HT1080 (cell line): ENCODE measurements at places on chromosomes 1 and 21.

DNA sequence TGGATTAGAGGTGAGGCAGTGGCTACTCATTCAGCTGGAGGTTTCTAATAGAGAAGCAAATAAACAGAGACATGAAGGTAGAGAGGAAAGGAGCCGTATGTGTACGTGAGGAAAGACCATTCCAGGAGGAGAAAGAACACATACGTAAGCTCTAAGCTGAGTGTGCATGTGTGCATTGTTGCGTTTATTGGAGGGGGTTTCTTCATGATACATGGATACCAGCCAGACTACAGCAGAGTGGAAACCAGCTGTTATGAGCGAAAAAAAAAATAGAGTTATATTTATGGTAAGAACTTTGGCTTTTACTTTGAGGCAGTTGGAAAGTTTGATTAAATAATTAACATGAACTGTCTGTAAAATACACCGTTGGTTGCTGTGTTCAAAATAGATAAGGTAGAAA, 173.4 kb upstream of the RGS18 start:
- no peak for DNase-seq

- no peak for DNase-seq
Observed at GRCh38 chr21:37711286-37711829, 204.9 kb downstream of the KCNJ6 start.

GRCh38 chr1:1124786-1125642, 9.1 kb upstream of the C1orf159 start:
- DNase-seq, result no peak

- no peak for DNase-seq
Observed at GRCh38 chr1:96901783-96902363, 180.3 kb downstream of the PTBP2 start.

DNA sequence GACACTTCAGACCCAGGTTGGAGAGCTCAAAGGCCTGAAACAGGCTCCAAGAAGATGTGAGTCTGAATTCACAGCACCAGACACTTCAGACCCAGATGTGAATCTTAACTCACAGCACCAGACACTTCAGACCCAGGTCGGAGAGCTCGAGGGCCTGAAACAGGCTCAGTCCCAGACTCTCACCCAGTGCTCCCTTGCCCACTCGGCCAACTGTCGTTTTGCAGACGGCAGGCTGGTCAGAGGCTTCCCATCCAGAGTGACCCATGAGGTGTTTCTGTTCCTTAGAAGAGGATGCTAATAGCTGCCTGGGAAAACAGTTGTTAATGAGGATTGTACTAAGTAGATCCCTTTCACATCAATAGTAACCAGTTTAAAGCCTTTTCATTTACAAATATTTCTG, 88.4 kb downstream of the ADARB1 start:
- no peak for DNase-seq

DNA sequence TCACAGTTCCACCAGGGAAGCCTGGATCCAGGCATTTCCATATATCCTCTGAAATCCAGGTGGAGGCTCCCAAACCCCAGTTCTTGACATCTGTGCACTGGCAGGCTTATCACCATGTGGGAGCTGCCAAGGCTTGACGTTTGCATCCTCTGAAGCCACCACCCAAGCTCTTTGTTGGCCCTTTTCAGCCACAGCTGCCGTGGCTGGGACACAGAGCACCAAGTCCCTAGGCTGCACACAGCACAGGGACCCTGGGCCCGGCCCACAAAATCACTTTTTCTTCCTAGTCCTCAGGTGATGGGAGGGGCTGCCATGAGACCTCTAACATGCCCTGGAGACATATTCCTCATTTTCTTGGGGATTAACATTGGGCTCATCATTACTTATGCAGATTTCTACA, 22.3 kb downstream of the RNPC3 start:
- DNase-seq, result no peak

- DNase-seq, result no peak
Observed at GRCh38 chr21:34185026-34185750, 111.8 kb downstream of the MRPS6 start.

GRCh38 chr1:43269627-43270375, at the start of gene TMEM125:
TSS of gene TMEM125 (plus strand) at chr1:43269983. CDS start at chr1:43272723, 2,740 bp downstream.
- DNase-seq, result no peak

GRCh38 chr1:157551694-157552693, at the start of gene FCRL5:
TSS of gene FCRL5 (minus strand) at chr1:157552515. CDS start at chr1:157552362, 153 bp downstream.
- DNase-seq, result no peak

- no peak for DNase-seq
Observed at GRCh38 chr1:24442764-24443163, 27.2 kb downstream of the NIPAL3 start.

GRCh38 chr1:66752000-66752592, at the start of gene DYNLT5:
TSS of gene DYNLT5 (plus strand) at chr1:66752459. CDS start at chr1:66754659, 2,200 bp downstream.
- no peak for DNase-seq

- DNase-seq, result no peak
Observed at GRCh38 chr1:205481629-205482151, 22.8 kb upstream of the CDK18 start.

DNA sequence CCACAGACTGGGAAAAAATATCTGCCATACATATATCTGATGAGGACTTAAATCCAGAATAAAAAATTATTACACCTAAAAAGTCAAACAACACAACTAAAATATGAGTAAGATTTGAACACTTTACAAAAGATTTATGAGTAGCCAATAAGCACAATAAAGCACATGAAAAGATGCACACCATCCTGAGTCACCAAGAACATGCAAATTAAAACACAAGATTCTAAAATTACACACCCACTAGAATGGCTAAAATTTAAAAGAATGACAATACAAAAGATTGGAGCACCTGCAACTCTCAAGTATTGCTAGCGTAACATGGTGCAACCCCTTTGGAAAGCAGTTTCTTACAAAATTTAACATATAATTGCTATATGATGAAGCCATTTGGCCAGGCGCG, 30.9 kb downstream of the DENND2C start:
- DNase-seq, result no peak

DNA sequence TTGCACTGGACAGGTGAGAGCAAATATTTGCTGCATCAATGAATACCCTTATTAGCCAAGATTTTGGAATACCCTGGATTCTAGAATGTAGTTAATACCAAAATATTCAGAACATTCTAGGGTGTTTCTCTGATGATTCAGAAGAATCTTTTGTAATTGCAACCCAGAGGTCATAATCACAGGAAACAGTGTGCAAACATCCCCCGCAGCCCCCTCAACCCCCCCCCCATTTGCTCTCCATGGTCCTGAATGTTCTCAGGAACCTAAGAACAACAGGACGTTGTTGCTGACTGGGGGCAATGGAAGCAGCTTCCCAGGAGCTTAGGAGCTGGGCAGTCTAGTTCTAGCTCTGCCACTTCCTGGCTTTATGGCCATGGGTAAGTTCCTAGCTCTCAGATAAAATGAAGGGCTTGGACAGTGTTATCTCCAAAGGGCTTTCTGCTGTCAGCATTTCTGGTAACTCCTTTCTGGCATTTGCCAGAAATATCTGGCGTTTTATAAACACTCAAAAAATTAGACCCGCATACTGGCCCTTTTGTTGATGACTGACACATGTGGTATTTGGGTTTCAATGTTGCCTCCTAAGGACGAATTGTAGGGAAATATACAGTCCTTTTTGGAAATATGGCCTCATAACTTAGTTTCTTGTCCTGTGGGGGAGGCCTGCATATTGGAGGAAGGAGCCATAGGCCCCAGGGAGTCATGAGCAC, 178.6 kb downstream of the RRAGC start:
- DNase-seq, result no peak

- no peak for DNase-seq
Observed at GRCh38 chr1:207455183-207455754, 1.1 kb downstream of the CR2 start.

DNA sequence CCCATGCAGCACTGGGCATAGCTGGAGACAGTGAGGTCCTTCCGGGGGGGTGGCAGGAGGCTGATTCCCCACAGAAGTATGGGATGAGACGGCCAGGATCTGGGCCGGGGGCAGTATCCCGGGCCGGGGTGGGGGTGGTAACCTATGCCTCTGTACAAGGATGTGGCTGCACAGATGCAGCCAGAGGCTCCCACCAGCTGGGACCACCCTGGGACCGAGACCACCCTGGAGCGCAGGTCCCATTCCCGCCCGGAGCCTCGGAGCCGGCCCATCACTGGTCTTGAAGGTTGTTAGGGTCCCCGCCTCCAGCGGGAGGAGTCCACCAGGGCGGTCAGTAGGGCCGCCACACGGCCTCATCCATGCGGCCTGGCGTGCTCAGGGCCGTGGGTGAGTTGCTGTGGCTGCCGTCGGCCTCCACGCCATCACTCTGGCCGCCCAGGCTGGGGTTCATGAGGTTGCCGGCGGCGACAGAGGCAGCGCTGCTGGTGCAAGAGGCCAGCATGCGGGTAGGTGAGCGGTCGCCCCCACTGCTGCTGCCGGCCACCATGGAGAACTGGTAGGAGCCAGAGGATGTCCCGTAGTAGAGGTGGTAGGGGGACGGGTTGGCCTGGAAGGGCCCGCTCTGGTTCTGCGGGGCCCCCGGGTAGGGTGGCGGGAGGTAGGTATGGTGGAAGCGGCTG, 28.1 kb downstream of the RUNX3 start:
- DNase-seq, result no peak

DNA sequence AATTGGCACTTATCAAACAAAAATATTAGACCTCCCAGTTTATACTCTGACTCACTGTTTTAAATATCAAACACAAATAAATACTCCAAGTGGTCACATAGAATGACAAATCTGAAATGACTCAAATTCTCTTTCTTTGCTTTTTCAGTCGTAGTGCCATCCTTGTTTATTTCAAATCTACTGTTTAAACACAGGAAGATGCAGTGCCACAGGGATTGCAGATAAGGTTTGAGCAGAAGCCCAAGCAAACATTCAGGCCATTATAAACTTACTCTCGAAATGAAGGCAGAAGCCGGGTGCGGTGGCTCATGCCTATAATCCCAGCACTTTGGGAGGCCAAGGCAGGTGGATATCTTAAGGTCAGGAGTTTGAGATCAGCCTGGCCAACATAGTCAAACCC, 255.4 kb upstream of the PLXNA2 start:
- no peak for DNase-seq

DNA sequence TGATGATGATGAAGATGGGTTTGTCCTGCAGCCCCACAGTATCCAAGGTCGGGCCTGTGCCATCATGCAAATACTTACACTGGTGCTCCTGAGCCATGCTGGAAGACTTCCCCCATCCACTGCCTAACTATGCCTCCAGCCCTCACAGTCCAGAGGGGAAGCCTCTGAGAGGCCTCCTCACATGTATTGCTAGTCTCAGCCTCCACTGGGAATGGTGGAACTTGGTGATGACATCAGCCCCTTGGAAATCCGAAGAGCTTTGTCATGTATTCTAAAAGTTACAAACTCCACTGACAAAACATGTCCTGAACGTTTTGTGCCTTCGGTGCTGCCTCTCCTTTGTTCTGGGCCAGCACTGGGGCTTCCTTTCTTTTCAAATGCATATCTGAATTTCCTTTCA, 61.1 kb upstream of the DMRTB1 start:
- DNase-seq, result no peak

- DNase-seq, result no peak
Observed at GRCh38 chr1:170225781-170226530, 80.2 kb downstream of the NTMT2 start.

GRCh38 chr1:230090194-230090711, 23.2 kb downstream of the GALNT2 start:
- DNase-seq, result peak; percentile 75

DNA sequence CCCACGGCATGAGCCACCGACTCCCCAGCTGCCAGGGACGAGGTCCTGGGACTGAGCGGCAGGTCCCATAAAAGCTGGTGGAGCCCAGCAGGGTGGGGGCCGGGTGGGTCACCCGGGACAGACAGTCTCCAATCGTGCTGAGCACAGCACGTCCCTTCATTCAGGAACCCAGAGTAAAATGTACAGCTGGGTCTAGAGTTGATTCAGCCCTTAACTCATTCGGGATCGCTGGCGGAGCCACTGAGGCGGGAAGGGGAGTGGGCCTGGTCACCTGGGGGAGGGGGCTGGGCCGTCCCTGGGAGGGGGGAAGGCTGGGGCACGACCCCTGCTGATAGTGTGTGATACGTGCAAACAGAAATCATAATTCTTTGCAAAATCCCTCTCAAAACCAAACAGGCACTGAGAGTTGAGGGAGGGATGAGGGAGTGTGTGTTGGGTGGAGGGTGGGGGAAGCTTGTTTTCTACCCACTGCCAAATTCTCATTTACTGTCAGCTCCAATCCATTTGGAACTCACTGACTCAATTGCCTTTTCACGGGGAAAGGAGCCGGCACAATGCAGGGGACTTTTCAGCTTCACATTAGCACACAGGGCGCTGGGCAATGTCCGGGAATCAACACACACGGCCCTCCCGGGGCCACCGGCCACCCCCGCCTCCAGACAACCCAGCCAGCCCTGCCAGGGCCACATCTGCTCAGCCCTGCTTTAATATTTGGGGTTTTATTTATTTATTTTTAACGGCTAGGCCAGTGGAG, 13.8 kb downstream of the CASZ1 start:
- DNase-seq, result no peak

DNA sequence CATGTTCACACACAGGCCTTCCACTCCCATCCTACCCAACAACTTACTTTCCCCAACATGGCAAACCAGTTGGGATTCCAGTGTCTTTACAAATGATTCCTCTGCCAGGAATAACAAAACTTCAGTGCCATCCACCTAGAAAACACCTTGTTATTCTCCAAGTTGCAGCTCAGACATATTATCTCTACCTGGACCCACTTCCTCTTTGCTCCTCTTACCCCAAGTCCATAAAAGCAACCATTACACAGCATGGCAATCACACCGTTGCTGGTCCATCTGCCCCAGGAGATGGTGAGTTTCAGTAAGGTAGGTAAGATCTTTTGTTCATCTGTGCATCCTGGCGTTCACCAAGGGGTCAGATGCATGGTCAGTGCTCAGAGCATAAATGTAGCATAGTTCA, 66.0 kb upstream of the CSF1 start:
- DNase-seq, result no peak

DNA sequence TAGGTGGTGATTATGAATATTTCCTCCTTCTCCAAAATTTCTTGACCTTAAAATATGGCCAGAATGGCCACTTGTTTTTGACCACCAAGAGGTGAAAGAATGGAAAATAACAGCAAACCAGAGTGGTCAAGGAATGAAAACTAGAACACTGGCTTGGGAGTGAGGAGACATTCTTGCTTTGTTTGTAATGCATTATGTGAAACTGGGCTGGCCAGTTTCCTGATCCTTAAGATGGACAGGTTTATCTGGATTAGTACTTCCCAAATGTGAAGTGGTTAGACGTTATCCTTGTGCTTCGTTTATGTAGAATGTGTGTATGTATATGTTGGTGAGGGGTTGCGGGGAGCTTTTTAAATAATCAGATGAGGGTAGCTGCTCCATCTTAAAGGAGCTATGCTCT, 12.8 kb downstream of the PLA2G4A start:
- no peak for DNase-seq
